Fibroblast of skin of right quadriceps (primary cell): ENCODE measurements at places on chromosomes 12 and 14.

DNA sequence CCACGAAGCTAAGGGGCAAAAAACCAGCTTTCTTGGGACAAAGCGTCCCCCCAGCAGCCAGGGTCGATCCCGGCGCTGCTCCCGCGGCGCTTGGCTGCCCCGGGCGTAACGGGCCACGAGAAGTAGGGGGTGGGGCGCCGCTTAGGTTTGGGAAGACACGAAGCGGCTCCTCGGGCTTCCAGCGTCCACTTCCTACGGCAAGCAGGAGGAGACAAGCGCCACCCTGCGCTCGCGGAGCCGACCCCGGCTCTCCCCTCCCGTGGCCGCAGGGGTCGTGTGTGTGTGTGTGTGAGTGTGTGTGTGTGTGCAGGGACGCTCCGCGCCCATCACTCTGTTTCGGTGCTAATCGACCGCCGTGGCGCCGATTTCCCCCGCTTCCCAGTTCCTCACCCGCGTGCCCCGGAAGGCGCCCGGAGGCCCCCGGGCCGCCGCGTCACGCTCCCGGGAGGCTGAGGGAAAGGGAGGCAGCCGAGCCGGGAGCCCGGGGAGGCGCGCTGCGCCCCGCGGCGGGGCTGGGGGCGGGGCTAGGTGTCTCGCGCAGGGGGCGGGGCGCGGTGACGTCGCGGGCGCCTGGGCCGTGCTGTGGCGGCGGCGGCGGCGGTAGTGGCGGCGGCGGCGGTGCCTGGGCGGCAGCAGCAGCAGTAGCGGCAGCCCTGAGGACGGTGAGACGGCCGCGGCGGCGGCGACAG is at the start of gene ERC1:
Gene ERC1 (plus strand): TSS at position 563 of the 689 bp plus-strand sequence. CDS start 36,681 bp downstream, outside the sequence.
- peak; percentile 90 for DNase-seq

GRCh38 chr12:108320507-108321293 is 18.4 kb downstream of the CMKLR1 start:
- DNase-seq = no peak

GRCh38 chr12:112096667-112097066 is 11.9 kb downstream of the NAA25 start:
- peak; percentile 76 for DNase-seq

DNA sequence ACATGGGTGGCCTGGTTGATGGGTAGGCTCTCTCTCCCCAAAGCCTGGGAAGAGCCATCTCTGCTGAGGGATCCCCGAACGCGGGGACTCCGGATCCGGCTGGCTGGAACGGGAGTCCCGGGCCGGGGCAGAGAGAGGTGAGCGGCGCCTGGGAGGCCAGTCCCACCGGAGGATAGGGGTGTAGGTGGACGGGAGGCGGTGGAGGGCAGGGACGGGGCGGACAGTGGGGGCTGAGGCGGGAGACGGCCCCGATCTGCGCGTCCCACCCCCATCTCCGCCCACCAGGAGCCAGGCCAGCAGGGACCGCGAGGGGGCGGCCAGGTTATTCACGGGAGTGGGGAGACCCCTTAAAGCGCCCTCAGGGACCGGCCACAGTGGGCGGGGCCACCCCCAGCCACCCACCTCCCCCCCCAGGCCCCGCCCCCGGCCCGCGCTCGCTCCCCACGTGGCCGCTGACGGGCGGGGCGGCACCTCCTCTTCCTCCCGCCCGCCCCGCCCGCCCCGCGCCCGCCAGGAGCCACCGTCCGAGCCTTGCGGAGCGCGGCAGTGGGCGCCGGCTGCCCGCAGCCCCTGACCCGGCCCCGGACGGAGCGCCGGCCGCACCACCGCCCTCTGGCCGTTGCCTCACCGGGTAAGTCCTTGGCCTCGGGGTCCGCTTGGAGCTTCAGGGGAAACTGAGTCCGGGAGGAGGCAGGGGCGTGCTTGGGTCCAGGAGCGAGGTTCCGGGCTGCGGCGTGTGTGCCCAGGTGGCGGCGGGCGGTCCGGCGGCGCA is at the start of gene INF2:
Gene INF2 (plus strand): TSS at position 510 of the 772 bp plus-strand sequence. CDS start 11,748 bp downstream, outside the sequence.
- DNase-seq = peak; percentile 64

DNA sequence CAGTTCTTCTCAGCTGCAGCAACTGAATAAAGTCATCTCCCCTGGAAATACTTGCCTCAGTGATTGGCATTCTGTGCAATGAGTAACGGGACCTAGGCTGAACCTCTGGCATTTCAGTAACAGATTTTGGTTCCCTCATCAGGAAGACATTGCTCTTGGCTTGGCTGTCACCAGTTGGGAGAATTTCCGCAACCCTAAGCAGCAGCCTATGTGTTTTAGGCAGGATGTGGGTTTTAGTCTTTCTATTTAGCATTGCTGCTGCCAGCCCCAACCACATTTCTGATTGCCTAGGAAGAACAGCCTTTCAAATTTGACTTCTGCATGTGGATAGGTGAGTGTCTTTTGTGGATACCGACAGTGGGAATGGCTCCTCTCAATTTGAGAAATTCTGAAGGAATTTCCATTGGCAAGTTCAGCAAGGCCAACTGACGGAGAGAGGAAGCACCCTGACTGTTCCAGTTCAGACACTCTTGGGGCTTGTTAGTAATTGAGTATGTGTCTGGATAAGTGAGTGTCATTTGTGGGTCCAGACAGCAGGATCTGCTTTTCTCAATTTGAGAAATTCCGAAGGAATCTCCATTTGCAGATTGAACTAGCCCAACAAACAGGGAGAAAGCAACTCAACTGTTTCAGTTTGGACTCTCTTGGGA is 19.0 kb upstream of the CLEC2A start:
- DNase-seq = no peak

DNA sequence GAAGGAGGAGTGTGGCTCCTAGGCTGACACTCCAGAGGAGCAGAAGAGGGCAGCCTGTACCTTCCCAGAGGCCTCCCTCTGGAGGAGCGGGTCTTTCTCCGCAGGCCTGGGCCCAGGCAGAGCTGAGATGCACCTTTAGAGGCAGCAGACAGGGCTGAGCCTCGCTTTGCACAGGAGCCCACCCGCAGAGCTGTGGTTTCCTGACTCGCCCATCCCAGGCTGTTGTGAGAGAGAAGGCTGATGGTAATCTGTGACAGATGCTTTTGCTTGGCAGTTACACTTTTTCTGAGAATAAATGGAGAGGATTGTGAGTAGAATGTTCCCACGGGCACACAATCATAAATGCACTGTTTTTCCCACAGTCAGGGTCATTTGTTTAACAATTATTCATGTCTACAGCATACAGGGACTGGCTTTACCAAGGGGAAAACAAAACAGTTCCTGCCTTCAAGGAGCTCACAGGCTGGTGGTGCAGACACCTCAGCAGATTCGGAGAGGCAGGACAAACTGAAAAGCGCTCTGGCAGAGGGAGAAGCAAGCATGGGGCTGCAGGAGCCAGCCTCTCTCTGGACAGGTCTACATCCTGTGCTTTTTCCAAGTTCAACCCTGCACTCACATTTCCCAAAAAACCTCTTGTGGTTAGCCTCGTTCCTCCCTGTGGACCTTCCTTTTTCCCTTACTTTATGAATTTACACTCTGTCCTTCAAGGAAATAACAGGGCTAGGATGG is 13.9 kb downstream of the EVL start:
- DNase-seq = peak; percentile 89

DNA sequence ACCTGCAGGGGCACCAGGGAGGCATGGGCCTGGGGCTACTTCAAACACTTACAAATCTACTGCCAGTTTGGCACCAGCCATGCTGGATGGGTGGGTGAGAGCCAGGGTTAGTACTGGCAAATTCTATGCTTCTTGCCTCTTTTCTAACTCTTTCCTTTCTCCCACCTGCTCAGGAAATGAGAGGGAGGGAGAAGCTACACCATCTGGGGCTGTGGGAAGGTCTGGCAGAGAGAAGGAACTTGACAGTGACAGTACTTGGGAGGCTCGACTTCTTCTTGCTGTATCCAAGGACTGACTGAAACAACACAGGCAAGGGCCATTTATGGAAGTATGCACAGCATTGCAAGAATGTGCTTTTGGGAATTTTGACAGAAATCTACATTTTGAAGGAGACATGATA is 149.6 kb upstream of the DYRK2 start:
- no peak for DNase-seq

DNA sequence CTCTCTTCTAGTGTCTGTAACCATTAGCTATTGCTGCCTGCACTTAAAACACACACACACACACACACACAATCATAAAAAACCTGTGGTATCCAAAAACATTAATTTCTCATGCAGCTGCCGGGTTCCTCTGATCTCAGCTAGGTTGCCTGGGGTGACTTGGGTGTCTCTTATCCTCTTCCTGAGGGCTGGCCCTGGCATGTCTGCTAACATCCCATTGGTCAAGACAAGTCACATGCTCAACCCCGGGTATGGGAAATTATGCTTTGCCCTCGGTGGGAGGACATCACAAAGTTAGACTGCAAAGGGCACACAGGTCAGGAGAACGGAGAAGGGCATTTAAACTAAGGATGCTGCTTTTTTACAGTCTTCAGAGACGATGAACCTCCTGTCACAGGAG is 55.7 kb downstream of the TRPV4 start:
- peak; percentile 8 for DNase-seq

- DNase-seq = no peak
Observed at GRCh38 chr14:35034440-35034833, 11.6 kb upstream of the FAM177A1 start.
